NCI-H1105 treated with DMSO at 0.1 percent for 48 hours (cell line): ENCODE measurements at places on chromosomes 1 and 21.

DNA sequence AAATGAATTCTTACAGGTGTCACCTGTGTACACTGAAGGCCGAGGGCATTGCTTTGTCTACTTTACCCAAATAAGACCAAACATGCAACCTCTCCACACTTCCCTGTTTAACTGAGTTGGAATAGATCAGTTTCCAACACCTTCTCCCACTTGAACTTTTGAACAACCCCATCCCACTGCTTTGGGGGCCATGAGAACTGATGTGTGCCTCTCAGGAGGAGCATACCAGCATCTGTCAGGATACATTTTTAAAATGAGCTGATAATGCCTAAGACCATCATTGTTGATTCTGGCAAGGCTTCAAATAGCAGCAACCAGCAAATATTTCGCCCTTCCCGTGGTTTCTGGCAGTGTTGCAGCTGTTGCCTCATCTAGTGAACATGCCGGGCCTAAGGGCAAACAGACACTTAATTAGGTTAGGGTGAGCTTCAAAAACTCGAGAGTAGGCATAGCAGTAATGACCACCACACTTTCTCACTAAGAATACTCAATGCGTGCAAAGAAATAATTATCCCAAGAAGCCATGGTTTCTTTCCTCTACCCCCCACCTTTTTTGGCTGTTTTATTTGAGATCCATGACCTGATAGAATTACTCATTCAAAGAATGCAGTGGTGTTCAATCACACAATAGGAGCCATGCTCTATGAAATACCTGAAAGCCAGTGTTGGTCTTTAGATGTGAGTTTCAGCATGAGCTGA is 63.7 kb downstream of the MAP10 start:
- peak; percentile 29 for DNase-seq

GRCh38 chr1:156124557-156125483 is 10.3 kb downstream of the LMNA start:
- no peak for DNase-seq

DNA sequence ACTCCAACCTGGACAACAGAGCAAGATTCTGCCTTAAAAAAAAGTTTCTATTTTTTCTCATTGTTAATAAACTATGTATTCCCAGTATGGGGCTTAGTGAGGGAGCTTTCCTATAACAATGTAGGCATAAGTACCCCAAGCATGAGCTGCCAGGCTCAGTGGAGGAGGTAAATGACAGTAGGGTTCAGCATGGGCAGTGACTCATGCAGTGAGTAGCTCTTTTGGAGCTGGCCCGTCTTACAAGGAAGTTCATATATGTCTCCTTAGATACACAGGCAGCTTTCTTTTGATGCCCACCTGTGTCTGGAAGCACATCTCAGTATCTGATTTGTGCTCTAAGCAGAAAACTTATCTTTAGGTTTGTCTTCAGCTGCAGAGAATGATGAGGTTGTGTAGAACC is 57.9 kb downstream of the ZNF678 start:
- DNase-seq = no peak

GRCh38 chr1:25671929-25672328 is 55.3 kb downstream of the MAN1C1 start:
- no peak for DNase-seq

DNA sequence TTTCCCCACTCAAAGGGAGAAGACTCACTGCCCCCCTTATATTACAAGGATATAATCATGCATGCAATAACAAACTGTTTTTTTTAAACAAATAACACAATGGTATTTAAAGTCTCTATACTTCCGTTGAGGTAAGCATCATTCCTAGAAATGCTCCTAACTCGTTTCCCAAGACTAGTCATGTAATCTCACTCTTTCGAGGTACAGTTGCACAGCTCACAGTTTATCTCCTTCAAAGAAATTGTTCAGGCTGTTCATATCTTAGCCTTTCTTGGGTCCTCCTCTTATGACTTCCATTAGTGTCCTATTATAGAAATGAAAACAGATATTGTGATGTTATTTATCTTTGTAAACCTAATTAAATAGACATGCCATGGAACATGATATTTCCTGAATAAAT is 705.0 kb downstream of the KCNT2 start:
- DNase-seq = no peak

- DNase-seq = no peak
These were observed 90.6 kb upstream of the CACNA1E start for GRCh38 chr1:181392613-181393220.

DNA sequence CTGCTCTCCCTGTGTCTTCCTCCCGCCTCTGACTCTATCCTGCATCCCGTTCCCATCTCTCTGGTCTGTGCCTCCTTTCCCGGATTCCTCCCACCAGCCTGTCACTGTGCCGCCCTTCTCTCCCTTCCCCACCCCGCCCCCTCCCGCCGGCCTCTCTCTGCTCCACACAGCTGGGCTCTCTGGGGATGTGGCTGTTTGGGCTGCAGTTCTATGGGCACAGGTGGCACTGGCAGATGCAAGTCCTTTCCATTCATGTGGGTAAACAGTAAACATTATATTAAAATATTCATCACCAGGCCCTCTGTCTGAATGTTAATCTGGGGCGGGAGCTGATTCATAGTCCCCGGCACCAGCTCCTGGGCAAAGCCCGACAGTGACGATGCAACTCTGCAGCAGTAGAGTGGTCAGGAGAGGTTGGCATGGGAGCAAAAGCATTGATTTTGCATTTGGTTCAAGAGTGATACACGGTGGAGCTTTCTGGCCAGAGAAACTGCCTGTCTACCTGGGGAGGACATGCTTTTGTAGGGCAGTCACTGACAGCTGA is 249.3 kb downstream of the TNR start:
- DNase-seq = peak; percentile 11

DNA sequence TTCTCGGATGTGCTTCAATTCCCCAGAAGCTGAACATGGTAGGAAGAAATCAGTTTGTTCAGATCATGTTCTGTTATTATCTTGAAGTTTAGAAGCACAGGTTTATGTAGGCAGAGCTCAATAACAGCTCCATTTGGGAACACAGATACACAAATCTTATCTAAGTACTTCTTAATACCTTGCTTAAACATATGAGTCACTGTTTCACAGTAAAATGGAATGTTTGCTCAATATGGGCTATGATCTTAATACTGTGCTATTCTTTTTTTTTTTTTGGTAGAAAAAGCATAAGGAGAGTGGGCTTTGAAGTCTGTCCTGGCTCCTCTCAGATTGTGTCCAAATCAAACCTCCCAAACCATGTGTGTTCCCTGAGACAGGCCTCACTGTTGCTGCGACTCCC is 13.4 kb downstream of the PROK1 start:
- no peak for DNase-seq

DNA sequence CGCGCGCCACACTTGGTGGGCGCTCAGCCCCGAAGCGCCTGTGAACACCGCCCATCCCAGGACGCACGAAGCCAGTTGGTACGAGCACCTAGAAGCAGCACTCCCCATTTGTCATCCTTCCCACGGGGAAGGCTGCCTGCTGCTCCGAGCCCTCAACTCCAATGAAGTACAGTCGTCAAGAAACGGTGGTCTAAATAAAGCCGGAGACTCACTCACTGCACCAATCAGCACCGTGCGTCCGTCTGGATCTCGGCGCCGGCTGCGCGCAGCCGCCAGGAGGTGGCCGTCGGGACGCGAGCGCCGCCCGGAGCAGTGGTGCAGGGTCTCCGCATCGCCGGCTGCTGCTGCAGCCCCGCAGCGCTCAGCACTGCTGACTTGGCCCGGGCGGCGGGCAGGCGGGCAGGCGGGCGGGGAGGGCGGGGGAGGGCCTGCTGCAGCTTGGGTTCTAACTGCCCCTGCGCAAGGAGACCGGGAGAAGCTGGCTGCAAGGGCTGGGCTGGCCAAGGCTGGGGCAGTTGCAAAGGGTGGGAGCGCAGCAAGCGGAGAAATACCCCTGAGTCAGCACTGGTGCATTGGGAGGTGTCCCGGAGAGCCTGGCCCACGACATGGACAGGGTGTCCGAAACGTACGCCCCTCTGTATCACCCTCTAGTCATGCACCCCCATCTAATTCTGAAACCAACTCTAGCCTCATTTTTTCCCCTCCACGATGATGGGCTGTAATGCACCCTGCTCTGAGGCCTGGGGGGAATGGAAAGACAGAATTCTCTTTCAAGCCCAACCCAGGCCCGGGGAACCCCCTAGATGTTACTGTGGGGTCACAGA is 35.8 kb upstream of the H6PD start:
- peak; percentile 57 for DNase-seq

DNA sequence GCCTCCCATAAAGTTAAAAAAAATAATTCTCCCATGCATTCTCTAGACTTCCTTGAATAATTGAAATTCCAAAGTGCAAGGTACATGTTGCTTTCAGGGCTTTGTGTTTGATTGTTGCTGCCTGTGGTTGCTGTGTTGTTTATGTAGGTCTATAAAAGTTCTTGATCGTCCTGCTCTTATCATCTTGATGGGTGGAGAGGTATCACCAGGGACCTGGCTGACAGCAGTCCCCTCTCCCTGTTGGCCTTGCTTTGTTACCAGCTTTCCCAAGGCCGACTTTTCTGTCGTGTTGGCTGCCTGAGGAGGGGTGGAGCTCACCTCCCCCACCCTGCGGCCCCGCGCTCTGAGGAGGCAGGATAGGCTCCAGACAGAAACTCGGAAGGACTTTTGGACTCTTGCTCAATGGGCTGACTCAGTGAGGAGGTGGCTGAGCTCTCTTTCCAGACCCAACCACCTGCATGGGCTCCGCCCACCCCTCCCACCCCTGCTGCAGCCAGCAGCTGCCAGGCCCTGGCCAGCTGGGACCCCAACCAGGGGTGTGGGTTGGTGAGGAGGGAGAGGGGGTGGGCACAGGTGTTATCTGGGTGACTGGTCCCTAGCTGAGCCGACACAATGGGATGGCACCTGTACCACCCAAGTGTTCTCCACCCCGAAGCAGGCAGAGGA is 2.0 kb downstream of the INAVA start:
- DNase-seq = no peak

- DNase-seq = no peak
These were observed 21.3 kb downstream of the ACOT11 start for GRCh38 chr1:54569339-54569738.
